ENCODE measurements at places on chromosomes 12 and 14.

- DNase-seq: no peak
These were observed 308.1 kb downstream of the RPAP3 start for GRCh38 chr12:47397664-47398281.

GRCh38 chr12:111993292-111994150, 19.4 kb downstream of the TMEM116 start:
- no peak for DNase-seq

DNA sequence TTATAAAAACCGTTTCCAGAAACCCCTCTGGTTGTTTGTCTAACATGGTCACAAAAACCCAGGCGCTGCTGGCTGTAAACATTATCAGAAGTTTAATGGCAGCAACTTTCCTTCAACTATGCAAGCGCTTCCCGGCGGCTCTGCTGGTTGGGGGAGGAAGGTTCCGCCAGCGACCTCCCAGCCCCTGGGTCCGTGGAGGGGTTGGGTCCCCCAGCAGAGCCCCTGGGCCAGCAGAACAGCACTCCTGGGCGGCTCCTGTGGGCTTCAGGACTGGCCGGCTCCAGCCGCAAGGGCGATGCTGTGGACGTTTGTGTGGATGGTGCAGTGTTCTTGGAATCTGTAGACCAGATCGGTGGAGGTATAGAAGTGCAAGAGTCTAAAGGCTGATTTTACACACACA, 26.0 kb downstream of the LRCOL1 start:
- DNase-seq: no peak

DNA sequence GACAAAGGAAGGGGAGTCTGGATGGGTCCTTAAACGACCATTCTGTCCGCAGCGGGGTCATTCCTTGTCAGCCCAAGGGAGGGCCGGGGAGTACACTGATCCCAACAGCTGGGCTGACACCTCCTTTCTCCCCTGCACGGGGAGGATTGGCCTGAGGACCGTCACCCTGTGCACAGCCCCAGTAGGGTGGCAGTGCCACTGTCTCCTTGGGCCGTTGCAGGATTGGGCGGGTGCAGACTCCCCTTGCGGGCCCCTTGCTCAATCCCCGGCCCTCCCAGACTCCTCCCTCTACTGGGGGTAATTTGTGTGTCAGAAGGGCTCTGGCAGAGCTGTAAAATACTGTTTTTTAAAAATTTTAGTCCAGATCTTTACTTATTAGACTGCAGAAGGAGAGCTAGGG, 12.6 kb upstream of the AMN start:
- DNase-seq: peak; percentile 3

DNA sequence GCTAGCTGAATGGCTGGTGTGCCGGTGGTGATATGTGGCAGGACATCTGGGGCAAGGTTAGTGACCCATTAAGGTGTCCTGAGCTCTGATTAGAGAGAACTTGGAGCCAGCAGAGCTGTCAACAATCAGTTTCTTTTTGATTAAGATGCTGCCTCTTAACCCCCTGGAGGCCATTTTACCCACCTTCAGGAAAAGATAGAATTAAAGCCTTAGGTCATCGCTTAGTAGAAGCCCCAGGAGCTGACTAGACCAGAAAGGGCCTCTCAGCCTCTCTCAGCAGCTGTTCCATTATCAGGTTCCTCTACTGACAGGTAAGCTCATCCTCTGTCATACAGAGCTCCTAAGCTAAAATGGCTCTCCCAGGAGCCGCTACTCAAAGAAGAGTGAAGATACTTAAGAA, 339.0 kb downstream of the FUT8 start:
- DNase-seq: no peak

GRCh38 chr14:24392325-24393091, 6.3 kb upstream of the NYNRIN start:
- DNase-seq: no peak

DNA sequence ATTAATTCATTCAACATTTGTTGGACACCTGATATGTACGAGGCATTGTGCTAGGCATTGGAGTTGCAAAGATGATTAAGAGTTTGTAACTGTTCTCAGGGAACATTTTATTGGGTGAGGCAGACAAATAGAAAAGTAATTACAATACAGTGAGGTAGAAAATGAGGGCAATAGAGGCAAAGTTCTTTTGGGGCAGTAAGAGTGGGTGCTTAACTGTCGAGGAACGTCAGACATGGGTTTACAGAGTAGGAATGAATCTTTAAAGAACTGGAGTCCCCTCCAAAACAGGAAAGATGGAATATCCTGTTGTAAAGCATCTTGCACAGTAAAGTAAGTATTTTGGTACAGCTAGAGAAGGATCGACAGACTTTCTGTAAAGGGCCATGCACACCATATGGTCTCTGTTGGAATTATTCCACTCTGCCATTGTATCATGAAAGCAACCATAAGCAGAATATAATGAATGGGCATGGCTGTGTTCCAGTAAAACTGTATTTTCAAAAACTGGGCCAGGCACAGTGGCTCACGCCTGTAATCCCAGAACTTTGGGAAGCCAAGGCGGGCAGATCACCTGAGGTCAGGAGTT, 9.1 kb downstream of the CREBL2 start:
- no peak for DNase-seq

- no peak for DNase-seq
These were observed 567.5 kb downstream of the TRHDE start for GRCh38 chr12:72839696-72840095.

DNA sequence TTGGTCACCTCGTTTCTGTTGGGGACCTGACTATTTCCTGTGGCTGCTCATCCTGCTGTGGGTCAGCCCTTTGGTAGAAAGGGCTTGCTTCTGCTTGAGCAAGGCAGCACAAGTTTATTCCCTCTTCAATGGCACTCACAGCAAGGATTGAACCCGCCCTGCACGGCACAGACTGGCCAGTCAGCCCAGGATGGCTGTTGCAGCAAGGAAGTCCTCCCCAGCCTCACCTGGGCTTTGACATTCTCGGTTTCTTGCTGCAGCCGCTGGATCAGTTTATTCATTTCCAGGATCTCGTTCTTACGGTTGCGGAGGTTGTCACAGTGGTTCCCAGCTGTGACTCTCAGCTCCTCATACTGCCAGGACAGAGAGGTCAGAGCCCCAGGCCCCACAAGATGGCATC, 9.5 kb downstream of the KRT82 start:
- peak; percentile 44 for DNase-seq

GRCh38 chr14:71716041-71716772, 216.0 kb upstream of the RGS6 start:
- no peak for DNase-seq

Measured in posterior vena cava (tissue), 2 donors.